Tibial nerve (tissue), 4 donors: ENCODE measurements at places on chromosomes 2 and 18. TPM values are rescaled to one million over a fixed set of nuclear protein-coding genes. Genes with fewer than 3 reads are reported as not detected.

Gene TNFRSF11A
- 5.5 TPM for total RNA-seq

Gene IL1RL1
- 17.7 TPM for total RNA-seq

Gene MEIS1
- 18.4 TPM for total RNA-seq

Gene TOGARAM2
- total RNA-seq = 35.0 TPM
